ENCODE measurements at places on chromosomes 2 and 18.

- DNase-seq: peak; percentile 53
Measured at GRCh38 chr2:45014016-45014702, 4.9 kb upstream of the SIX2 start.

GRCh38 chr2:39380525-39381150 lies 56.4 kb downstream of the MAP4K3 start:
- DNase-seq: no peak

- no peak for DNase-seq
Measured at GRCh38 chr2:216960671-216961268, 100.9 kb upstream of the TNP1 start.

DNA sequence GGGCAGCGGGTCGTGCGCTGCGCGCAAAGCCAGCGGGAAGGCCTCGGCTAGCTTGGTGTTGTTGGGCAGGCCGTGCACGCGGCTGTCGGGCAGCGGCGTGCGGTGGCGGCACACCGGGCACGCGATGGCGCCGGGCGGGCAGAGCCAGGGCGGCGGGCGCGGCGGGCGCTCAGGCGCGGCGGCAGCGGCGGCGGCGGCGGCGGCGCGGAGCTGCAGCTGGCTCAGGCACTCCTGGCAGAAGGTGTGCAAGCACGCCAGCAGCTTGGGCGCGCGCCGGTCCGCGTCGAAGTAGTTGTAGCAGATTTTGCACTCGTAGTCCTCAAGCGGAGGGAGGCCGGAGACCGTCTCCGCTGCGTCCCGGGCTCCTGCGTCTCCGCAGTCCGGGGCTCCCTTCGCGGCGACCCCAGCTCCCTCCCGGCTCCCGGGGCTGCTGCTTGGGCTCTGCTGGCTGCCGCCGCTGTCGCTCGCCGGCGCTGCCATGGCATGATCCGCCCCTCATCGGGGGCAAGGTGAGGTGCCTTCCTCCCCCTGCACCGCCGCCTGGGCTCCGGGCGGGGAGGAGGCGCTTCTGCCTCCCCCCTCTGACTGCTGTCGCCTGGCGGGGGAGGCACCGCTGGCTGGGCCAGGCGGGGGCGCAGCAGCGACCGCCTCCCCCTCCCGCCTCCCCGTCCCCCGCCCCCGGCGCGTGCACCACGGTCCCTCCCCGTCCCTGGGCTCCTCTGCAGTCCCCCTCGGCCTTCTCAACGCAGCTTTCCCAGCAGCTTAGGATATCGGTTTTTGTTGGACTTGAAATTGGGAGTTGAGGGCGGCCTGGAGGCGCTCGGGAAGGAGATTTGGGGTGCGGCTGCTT lies 21.0 kb upstream of the PAX3 start:
- DNase-seq: peak; percentile 28

- no peak for DNase-seq
Measured at GRCh38 chr2:28178946-28179345, 213.7 kb upstream of the FOSL2 start.

DNA sequence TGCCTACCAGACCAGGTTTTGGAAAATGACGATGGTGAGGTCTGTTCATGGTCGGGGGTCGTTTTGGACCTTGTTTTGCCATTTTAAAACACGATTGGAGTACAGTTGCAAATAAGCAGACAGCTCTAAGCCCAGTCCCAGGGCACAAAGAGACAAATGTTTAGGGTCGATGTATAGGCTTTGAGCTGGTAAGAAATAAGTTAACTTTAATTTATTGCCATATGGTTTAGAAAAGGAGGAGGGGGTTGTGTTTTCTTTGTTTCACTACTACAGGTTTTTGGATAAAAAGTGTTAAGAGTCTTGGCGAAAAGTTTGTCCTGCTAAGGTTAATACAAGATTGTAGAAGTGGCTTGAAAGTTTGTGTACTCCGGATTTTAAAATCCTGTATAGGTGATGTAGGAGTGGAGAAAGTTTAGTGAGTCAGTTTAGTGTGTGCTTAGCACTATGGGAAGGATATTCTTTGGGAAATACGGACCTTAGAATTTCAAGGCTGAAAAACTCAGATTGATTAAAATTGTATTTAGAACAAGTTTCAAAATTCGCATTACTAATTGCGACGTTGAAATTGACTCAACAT lies 1.3 kb downstream of the KCMF1 start:
- no peak for DNase-seq

GRCh38 chr2:63865159-63865799 lies 23.6 kb downstream of the UGP2 start:
- DNase-seq: no peak

DNA sequence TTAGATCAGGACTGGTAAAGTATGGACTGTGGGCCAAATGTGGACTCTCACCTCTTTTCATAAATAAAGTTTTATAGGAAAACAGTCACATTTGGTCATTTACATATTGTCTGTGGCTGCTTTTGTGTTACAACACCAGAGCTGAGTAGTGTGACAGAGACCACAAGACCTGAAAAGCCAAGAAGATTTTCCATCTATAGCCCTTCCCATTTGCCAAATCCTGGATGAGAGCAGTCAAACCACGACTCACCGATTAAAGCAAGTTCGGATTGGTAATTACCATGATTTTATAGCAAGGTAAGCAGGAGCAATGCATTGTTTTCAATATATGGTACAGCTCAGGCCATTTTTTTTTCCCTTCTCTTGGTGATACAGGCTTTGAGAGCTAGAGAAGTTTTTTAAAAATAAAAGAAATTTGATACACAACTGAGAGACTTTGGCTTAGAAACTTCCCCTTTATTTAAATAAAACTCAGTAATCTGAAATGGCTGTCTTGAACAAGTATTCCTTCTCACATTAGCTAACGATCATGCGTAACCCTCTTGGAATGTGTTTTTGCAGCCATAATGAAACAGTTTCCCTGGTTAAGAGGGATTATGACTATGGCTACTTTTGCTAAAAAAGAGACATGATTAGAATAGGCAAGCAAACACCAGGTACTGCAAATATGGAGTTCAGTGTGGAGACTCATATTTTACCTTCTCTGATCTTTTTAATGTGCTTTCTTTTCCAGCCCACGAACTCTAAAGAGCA lies 9.5 kb upstream of the MALL start:
- DNase-seq: no peak

GRCh38 chr18:50289108-50289443 lies 1.6 kb upstream of the CXXC1 start:
- DNase-seq: no peak

- DNase-seq: no peak
Measured at GRCh38 chr2:86087936-86088850, 17.5 kb downstream of the POLR1A start.

GRCh38 chr2:25042321-25043240 lies 705 bp downstream of the EFR3B start:
- DNase-seq: peak; percentile 23

GRCh38 chr2:237131749-237132533 lies 46.3 kb downstream of the COPS8 start:
- no peak for DNase-seq

DNA sequence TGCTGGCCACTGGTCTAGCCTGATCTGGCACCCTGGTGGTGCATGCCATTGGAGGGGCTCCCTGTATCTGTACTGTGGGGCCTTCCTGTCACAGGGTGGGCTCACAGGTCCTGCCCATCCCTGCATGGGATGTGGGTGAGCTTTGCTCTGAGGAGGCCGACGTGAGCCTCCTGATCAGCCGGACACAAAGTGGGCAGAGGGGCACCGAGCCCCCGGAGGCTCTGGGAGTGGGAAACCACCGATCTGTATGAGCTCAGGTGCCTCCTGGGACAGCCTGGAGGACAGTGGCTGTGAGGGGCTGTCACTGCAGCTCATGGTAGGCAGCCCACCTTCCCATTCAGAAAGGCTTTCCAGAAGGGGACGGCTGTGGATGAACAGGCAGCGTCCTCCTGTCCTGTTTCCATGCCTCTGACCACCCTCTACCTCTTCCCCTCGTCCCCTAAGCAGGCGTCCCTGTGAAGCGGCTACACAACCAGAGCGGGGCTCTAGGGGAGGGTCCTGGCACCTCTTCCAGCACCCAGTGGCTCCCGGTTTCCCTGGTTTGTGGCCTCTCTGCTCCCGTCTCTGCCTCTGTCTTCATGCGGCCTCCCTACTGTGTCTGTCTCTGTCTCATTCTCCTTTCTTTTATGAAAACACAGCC lies 112.5 kb upstream of the OTOS start:
- no peak for DNase-seq

GRCh38 chr2:113961000-113961399 lies 71.1 kb downstream of the ACTR3 start:
- no peak for DNase-seq

DNA sequence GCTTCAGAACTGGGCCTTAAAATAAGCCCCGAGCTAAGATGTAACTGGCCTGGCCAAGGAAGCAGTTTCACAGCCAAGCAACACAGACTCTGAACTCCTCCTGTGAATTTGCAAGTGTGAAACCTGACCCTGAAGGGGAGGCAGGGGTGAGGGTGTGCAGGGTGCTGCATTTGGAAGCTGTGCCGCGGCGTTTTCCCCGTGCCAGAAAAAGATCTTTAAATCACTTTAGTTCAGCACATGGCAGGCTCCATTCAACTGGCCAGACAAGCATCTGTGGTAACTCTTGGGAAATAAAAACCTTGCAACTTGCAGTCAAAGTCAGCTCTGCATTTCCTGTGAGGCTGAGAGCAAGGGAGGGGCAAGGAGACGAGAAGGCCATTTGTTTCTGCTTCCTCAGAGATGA lies 209.3 kb upstream of the SOX11 start:
- no peak for DNase-seq

GRCh38 chr18:46793565-46793964 lies 36.7 kb upstream of the ST8SIA5 start:
- no peak for DNase-seq

- DNase-seq: no peak
Measured at GRCh38 chr2:177265824-177266817, 1.6 kb upstream of the NFE2L2 start.

DNA sequence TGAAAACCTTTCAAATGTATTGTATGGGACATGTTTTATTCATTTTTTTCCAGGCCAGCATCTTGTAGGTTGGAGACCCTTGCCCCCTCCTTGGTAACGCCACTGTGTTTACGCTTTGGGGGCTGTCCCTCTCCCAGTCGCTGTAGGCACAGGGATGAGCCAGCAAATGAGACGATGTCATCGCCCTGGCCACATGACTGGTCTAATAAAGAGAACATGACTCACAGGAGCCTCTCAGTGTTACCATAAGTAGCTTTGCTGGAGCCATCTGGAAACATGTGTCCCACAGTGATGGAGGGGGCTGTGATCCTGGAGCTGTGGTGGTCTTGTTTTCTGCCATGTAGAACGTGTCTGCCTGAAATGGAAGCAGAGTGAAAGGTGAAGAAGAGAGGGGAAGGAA lies 78.9 kb downstream of the CD8B2 start:
- no peak for DNase-seq

DNA sequence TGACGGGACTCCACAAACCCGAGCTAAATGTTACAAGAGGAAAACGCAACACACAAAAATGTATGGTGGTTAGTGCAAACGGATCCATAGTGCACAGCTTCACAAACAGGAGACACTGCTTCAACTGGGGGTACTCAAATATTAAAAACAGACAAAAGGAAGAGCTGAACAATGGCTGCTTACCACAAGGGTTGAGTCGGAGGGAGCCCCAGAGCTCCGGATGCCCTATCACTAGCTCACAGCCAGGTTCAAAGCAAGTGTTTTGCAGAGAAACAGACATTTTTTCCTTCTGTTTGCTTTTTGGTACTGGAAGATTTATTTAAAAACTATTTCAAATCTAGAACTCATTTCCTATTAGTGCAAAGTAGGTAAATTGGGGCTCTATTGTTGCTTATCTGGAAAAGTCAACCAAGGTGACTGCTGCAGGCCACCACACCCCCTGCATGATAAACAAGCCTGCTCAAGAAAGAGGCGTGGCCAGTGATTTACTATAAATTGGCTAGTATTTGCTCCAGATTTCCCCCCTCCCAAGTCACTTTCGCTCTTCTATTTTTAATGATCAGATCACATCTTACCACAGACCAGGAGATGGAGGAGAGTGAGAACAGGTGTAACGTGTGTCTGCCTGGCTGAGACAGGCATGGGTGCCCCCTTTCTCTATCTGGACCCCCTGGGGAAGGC lies 46.5 kb downstream of the ZAP70 start:
- DNase-seq: no peak

Data from dermis microvascular lymphatic vessel endothelial cell (primary cell).